Amygdala (tissue), 56 donors: ENCODE measurements at places on chromosomes 11 and 22.

DNA sequence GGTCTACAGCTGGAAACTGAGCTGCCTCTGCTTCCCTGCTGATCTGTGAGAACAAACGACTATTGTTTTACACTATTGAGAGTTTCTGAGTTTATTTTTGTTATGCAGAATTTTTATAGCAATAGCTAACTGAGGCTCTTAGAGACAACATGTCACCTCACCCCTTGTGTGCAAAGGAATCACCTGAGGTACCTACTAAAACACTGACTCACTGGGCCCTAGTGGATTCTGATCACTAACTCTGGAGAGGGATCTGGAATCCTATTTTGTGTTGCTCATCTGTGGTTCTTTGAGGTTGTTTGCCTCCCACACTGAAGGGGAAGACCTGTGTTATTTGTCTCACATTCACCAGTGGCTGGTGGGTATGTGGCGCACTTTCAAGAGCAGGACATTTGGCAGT, 13.4 kb upstream of the B3GAT1 start:
- no peak for DNase-seq

- DNase-seq = no peak
Observed at GRCh38 chr11:3879216-3879966, 23.9 kb downstream of the STIM1 start.

DNA sequence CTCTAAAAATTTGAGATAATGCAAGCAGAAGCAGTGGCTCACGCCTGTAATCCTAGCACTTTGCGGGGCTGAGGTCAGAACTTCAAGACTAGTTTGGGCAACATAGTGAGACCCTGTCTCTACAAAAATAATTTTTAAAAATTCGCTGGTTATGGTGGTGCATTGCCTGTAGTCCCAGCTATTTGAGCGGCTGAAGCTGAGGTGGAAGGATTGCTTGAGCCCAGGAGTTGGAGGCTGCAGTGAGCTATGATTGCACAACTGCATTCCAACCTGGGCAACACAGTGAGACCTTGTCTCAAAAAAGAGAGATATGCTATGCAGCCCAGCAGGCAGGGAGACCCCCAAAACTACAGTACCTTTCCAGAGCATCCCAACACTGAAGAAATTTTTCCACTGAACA, 2.3 kb downstream of the CTSC start:
- no peak for DNase-seq

- DNase-seq = no peak
Observed at GRCh38 chr22:40764763-40765441, 54.2 kb downstream of the SLC25A17 start.

DNA sequence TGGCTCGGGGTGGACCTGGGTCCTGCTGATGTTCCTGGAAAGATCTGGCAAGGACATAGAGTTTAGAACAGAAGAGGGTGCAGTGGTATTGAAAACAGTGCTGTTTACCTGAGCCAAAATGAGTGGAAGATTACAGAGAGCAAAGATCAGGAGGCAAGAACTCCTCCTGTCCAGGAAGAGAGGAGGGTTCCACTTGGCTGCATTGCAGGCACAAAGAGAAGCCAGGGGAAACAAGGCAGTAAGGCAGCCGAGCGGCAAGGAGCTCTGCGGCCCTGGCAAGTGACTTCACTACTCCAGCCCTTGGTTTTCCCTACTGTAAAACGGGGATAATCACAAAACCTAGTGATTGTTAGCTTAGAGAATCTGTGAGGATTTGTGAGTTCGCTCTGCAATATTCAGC, 3.7 kb upstream of the PACSIN2 start:
- no peak for DNase-seq
